EH (cell line): ENCODE measurements at places on chromosomes 2 and 18.

GRCh38 chr2:16962505-16962904, 296.9 kb upstream of the CYRIA start:
- no peak for DNase-seq

GRCh38 chr2:88199912-88200682, 30.0 kb downstream of the THNSL2 start:
- peak; percentile 12 for DNase-seq

- no peak for DNase-seq
Measured at GRCh38 chr18:48828691-48829442, 121.9 kb downstream of the SMAD7 start.

GRCh38 chr2:222915092-222915957, 54.5 kb downstream of the ACSL3 start:
- DNase-seq: peak; percentile 42

DNA sequence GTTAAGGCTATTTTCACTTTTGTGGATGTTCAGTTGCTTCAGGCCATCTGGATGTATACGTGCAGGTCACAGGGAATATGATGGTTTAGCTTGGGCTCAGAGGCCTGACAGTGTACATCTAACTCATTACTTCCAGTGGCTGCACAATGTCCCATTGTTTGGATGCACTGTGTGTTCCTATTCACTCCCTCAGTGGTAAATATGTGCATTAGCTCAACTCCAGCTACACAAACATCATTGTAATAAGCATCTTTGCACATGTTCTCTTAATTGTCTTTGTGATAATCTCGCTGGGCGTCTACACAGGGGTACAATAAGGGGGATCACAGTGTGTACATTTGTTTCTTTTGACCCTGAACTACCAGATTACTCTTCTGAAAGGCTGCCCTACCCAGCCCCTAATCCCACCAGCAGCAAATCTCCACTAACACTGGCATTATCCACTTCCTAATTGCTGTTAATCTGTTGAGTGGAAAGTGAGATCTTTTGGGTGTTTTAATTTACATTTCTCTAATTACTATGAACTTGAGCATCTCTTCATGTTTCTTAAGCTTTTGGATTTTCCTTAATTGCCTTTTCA, 56.1 kb upstream of the POLE4 start:
- no peak for DNase-seq

DNA sequence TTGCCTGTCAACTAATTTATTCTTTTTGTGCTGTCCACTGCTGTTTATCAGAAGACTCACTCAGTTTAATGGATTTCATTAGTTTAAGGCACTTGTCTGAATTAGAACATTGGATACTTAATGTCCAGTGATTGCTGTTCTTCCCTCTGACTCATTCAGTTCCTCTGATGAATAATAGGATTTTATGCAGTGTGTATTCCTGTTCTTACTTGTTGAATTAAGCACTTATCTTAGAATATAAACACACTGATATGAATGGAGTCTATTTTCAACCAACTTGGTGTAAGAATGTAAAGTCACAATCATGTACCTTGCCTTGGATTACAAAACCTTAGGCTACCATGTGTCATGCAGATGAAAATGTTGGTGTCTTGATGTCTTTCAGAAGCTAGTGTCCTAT, 87.0 kb upstream of the PROKR1 start:
- DNase-seq: no peak

DNA sequence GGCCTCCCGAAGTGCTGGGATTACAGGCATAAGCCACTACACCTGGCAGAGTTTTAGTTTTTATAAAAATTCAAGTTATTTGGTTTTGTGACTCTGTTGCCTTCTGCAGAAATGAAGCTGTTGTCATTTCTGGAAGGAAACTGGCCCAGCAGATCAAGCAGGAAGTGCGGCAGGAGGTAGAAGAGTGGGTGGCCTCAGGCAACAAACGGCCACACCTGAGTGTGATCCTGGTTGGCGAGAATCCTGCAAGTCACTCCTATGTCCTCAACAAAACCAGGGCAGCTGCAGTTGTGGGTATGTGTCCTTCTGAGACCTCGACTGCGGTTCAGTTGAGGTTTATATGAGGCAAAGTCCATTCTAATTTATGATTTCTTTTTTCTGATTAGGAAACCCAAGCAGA, 7.2 kb downstream of the MTHFD2 start:
- DNase-seq: no peak

DNA sequence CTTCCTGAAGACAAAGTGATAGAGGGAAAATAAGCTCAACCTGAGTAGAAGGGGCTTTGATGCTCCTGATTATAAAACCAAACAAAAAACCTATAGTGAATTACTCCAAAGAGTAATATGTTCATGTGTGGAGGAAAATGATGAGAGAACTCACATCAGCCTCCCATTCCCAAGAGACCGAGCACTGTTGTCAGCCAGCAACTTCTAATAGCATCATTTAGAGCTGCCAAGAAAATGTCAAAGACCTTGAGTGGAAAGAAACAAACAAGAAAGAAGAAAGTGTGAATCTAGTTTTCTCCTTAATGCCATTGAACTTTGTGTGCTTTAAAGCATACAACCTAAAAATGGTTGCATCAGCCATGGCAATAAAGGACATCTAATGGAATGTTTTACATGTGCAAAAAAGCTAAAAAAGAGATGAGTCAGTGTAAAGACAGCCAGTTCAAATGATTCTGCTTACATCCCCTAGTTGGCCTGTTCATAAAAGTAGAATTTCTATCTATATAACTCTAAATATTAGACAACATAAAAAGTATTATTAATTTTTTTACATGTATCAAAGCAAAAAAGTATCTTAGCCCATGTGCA, 1066.2 kb downstream of the TDRD15 start:
- no peak for DNase-seq

- no peak for DNase-seq
Measured at GRCh38 chr2:26595146-26595545, 46.0 kb downstream of the CIB4 start.

- DNase-seq: no peak
Measured at GRCh38 chr2:141317986-141318385, 812.8 kb downstream of the LRP1B start.

GRCh38 chr2:196291873-196292800, 120.8 kb upstream of the STK17B start:
- DNase-seq: peak; percentile 48

- DNase-seq: no peak
Measured at GRCh38 chr2:70870790-70871189, 35.2 kb upstream of the CD207 start.
